ENCODE measurements at places on chromosomes 16 and 17.

- DNase-seq = no peak
Observed at GRCh38 chr17:79927688-79928501, 88.7 kb upstream of the CBX4 start.

DNA sequence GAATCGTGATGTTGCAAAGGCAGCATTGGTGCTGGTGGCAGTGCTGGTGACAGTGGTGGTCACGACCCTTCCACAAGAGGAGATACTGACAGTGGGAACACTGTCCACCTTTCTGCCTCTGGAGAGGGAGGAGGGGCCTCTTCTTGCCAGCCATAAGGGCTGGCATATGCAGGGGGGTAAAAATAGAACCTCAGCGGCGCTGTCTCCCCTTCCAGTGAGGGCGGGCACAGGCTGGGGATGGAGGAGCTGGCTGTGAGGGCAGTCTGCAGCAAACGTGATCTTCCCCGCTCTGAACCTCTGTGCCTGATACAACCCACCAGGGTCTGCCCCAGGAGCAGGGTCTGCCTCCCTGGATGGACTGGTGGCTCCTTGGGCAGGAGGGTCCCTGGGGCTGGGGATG, 3.4 kb downstream of the RAP1GAP2 start:
- no peak for DNase-seq

- peak; percentile 71 for DNase-seq
Observed at GRCh38 chr17:8120520-8121406, 2.4 kb upstream of the ALOXE3 start.

- DNase-seq = no peak
Observed at GRCh38 chr16:49699841-49700175, 156.1 kb downstream of the ZNF423 start.

DNA sequence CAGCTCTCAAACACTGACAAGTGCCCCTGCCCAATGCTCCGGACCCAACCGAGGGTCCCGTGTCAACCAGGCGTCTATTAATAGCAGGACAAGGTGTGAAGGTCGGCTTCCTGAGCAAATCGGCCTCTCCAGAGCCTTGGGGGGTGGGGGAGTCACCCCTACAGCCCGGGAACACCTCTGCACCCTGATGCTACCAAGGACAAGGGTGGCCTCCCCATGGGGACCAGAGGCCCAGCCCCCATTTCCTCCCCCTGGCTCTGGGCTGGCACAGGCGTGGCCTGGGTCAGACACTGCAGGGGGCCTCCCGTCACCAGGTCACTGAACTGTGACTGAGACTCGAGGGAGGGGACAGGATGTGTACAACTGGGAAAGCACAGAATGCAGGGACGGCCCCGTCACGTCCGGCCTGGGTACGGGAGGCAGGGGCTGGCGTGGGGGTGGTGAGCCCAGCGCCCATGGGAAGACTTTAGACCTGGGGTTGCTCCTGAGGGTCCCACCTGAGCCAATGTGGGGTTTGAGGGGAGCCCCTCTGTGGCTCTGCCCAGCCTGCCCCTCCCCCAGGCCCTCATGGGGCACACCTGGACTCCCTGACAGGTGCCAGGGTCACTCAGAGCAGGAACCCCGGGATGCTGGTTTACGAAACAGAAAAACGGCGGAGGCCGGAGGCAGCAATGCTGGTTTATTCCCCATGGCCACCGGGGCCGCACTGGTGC, 579 bp upstream of the CYBA start:
- DNase-seq = no peak

GRCh38 chr16:3670711-3671110, 16.2 kb downstream of the DNASE1 start:
- DNase-seq = no peak

- no peak for DNase-seq
Observed at GRCh38 chr16:31228206-31228605, 11.3 kb upstream of the PYDC1 start.

DNA sequence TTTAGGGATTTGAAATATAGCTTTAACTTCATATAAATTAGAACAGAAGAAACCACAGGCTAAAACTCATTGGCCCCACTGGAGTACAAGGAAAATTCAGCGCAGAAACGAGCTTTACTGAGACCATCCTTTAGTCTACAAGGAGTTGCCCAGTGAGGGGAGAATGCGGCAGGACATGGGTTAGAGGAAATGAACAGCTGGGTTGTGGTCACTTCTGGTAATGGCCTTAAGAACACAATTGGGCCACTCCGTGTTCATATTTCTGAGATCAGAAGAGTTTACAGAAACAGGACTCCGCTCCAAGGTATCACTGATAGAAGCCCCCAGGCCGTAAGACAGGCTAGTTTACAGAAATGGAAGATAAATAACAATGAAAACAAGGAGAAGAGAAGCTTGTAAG, 188.3 kb downstream of the ZFHX3 start:
- DNase-seq = no peak

DNA sequence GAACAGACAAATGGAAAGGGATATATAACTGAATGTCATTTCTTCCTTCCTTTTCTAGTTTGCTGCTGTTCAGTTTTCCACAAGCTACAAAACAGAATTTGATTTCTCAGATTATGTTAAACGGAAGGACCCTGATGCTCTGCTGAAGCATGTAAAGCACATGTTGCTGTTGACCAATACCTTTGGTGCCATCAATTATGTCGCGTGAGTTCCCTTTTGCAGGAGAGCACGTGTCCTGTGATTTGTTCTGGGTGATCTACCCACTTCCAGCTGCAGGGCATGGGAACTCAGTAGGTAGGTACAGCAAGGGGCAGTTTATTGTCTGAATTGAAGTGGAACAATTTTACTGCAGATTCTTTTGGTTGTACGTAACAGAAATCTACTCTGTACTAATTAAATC, 8.8 kb downstream of the ITGAL start:
- no peak for DNase-seq

DNA sequence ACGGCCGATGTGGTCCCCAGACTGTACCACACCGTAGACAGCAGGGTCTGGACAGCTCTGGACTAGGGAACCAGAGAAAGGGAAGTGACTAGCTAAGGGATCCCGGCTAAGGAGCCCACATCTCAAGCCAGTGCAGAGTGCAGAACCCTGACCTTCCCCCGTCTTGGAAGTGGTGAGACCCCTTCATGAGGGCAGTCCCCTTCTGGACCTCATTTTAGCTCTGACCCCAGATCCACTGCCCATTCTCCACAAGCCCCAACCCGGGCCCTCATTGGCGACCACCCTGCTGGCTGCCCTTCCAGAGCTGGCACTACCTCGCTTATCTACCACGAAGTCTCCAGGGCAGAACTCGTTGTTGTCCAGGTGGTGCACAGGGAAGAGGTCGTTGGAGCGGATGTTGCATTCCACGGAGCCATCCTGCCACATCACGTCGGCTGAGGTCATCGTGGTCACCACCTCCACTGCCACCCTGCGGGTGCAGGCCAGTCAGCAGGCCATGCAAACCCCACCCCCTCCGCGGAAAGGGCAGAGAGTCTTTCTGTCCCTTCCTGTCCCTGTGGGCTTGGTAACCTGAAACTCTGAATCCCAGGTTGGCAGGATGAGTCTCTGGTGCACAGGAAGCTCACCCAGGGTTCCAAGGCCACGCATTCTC, 14.2 kb downstream of the SPHK1 start:
- DNase-seq = no peak

GRCh38 chr17:40485851-40486521, 15.4 kb downstream of the TNS4 start:
- no peak for DNase-seq
